M059J (cell line): ENCODE measurements at places on chromosomes 1 and 21. TPM values are rescaled to one million over a fixed set of nuclear protein-coding genes. Genes with fewer than 3 reads are reported as not detected.

- DNase-seq, result peak; percentile 30
Observed at GRCh38 chr1:30111431-30111830, 612.0 kb downstream of the MATN1 start.

- no peak for DNase-seq
Observed at GRCh38 chr1:101742509-101742908, 254.2 kb downstream of the OLFM3 start.

GRCh38 chr1:119181218-119181617 is 40.8 kb upstream of the WARS2 start:
- no peak for DNase-seq

GRCh38 chr1:970973-971730 is 4.9 kb downstream of the PLEKHN1 start:
- no peak for DNase-seq

- peak; percentile 42 for DNase-seq
Observed at GRCh38 chr1:25245809-25246599, 1.2 kb downstream of the RSRP1 start.

DNA sequence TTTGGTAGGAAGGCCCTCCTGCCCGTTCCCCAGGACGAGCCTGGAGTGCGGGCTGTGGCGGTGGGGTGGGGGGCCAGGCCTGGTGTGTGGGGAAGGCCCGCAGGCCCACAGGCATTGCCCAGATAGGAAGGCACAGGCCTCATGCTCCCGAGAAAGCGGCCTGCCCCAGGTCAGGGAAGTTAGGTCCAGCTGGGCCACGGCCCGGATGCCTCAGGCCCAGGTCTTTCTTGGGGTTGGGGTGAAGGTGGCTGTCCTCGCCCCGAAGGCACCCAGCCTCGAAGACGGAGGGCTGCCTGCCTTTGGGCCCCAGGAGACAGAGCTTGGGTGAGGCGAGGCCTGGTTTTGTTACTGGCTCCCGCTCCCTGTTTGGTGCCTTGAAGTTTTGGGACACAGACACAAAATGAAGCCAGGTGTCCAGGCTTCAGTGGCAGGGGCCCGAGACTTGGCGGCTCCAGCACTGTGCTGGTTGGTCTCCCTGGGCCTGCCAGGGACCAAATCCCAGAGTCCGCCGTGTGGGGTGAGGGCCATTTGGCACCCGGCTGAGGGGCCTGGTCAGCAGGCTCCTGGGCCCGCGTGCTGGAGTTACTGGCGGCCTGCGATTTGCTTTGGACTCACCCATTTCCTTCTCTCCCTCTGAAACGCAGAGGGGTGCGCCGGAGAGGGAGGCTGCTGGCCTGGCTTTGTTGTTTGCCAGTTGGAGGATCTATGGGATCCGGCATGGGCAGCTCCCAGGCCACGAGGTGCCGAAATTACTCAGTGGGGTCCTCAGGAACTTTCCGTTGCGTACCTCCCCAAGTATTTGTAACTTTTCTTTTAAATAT is 2.0 kb downstream of the SKI start:
- peak; percentile 54 for DNase-seq

The SMCP gene
- total RNA-seq, result not detected in 2 replicates

The TTC34 gene
- 0.05 and 0.07 TPM in 2 replicates for total RNA-seq
